RPMI8226 (cell line): ENCODE measurements at places on chromosomes 2 and 18.

GRCh38 chr2:42361728-42362283, 789 bp upstream of the COX7A2L start:
- DNase-seq, result no peak

- DNase-seq, result no peak
Measured at GRCh38 chr2:152493945-152494528, 159.1 kb downstream of the FMNL2 start.

DNA sequence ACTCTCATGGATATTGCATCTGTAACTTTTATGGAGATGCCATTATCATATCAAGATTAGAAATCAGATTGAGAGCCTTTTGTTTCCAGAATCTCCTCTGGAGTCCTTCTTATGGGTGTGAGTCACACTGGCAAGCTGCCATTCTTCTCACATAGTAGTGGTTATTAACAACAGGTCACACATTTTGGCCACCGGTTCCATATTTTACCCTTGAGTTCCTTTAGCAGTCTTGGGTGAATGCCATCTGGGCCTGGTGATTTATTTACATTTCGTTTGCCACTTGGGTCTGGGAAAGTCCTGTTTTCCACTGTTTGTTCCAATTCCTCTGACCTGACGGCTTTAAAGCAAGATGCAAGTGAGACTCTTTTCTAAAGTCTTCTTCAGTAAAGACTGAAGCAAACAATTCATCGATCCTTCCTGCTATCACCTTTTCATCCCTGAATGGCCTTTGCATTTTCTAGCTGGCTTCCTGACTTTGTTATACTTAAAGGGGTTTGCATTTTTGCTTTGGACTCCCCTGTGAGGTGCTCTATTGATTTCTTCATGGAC, 80.5 kb upstream of the CAVIN2 start:
- peak; percentile 12 for DNase-seq

DNA sequence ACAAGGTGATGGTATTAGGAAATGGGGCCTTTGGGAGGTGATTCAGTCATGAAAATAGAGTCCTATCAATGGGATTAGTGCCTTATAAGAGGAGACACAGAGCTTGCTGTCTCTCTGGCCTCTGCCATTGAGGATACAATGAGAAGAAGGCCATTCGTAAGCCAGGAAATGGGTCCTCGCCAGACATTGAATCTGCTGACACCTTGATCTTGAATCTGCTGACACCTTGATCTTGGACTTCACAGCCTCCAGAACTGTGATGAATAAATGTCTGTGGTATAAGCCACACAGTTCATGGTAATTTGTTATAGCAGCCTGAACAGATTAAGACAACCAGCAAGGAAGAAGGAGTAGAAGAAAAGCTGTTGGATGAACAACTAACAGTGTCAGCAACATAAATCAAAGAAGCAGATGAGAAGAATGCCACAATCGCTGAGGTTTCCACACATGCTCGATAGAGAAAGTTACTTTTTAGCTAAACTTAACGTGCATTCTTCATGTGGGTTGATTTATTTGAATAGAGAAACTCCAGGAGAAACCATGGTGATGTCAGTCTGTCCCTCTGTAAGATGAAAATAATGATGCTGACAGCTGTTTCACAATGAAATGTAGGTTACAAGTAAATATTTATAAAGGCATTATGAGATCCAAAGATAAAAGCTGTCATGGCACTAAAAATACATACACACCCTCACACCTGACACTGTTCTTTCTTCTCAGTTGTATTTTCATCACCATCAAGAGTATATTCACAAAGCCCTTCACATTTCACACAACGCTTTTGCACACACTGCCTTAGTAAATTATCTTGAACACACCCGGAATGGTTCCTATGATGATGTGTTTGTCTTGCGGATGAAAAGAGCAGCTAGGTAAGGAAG, 153.7 kb upstream of the NCK2 start:
- peak; percentile 59 for DNase-seq

GRCh38 chr18:63301434-63301833, 18.1 kb downstream of the BCL2 start:
- no peak for DNase-seq

DNA sequence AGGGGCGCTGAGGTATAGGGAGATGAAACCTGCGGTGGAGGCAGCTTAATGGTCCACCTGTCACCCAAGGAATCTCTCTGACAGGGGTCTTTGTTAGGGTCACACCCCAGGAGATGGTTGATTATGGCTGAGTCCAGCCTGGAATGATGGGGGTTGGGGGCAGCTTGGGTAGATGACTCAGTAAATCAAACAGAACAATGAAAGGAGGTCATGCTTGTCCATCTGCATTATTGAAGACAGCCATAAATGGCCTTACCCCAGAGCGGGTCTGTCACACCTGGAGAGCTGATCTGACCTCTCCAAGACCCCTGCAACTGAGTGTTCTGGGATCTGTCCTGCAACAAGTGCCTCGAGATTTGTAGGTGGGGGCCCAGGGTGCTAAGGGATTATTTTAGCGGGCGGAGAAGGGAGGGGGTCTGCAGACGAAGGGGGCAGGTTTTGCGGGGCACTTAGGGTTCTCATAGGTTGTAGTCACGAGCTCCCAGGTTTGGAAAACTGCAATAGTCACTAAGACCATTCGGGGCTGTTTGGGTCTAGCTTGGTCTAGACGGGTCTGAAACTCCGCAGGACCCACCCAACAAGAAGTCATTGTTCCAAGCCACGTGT, 771 bp upstream of the IGFBP2 start:
- no peak for DNase-seq

- no peak for DNase-seq
Measured at GRCh38 chr2:237359518-237359840, 54.5 kb downstream of the COL6A3 start.
